ENCODE measurements at places on chromosomes 7 and 10.

DNA sequence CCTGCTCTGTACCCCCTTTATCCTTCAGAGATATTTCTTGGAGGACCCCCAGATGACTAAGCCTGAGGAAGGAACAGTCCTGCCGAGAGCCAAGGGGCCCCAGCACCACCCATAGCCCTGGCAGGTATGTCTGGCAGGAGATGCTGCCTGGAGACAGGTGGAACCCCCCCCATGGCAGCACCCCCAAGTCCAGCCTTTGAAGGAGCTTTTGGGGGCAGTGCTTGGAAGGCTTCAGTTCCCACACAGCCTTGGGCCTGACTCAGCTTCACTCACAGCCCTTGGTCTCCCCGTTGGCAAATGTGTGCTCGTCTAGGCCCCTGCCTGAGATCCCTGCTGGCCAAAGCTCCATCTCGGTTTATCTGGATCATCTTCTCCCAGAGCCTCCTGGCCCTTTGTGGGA is 23.0 kb upstream of the PCBD1 start:
- no peak for DNase-seq

- no peak for DNase-seq
Measured at GRCh38 chr7:5528815-5529442, 105.3 kb upstream of the TNRC18 start.

DNA sequence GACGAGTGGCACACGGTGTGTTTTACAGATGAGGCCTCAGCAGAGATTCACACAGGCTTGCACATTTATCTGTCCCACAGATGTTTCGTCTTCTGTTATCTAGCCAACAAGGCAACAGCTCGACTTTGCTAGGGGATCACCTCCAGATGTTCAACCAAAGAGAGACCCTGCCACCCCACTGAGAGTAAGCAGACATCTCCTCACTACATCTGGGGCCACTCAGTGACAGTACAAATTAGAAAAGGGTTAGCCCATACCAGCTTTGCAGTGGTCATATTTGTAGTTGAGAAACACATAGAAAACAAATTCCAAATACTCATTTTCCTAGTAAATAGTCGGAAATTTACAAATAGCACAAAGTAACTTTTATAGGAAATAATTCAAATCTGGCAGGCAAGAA is 164.2 kb downstream of the HDAC9 start:
- DNase-seq, result no peak

DNA sequence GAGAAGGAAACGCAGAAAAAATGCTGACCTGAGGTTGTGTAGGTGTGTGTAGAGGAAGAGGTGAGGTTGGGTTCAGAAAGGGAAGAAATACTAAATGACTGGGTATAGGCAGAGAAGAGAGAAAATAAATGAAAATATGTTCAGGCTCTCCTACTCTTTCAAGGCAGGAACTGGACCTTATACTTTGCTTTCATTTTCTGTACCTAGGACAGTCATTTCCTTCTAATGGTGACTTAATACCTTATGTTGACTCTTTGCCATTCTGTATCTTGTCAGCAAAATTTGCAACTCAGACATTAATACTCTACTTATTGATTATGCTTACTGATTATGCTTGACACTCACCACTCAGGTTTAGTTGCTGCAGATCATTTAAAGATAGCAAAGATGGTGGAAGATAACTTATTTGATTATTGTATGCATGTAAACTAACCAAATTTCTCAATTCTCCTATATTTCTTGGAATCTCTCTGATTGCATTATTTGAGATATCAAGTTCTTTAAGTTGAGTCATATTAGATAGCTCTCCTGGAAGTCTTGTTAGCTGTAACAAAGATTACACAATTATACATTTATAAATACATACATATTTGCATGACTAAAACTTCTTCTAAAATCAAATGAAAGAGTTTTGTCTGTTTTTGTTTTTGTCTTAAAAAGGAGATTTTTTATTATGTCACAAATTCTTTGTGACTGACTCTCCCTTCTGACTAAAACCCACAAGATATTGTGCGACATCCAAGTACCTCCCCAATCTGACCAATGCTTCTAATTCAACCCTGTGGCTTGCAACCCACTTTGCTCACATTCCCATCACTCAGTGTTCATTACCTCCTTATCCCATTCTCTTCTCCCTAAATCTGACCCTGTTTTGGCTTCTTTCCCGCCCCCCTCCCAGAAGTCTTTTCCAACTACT is 20.0 kb downstream of the LRRD1 start:
- DNase-seq, result no peak

DNA sequence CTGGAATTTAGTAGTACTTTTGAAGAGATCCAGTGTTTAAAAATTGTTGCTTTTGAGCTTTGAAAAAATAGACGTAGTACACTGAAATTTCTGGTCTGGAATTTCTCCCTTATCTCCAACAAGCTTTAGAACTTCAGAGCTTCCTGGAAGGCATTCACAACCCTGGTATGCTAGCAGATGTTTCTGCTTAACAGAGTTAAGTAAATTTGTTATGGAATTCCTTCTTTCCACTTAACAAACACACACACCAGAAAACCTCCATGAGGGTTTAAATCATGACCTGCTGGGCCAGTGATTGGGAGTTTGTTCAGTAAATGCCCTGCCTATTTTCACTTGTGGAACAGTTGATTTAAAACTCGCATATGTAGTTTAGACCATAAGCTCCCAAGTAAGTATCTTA is 13.7 kb downstream of the ASB15 start:
- no peak for DNase-seq

GRCh38 chr7:41698726-41699125 is 4.2 kb downstream of the INHBA start:
- DNase-seq, result no peak

All from CD4-positive, alpha-beta T cell treated with Interleukin-12 subunit alpha and Interleukin-12 subunit beta, for 1 hour (primary cell).